ENCODE measurements at places on chromosomes 7 and 10. TPM values are rescaled to one million over a fixed set of nuclear protein-coding genes. Genes with fewer than 3 reads are reported as not detected.

DNA sequence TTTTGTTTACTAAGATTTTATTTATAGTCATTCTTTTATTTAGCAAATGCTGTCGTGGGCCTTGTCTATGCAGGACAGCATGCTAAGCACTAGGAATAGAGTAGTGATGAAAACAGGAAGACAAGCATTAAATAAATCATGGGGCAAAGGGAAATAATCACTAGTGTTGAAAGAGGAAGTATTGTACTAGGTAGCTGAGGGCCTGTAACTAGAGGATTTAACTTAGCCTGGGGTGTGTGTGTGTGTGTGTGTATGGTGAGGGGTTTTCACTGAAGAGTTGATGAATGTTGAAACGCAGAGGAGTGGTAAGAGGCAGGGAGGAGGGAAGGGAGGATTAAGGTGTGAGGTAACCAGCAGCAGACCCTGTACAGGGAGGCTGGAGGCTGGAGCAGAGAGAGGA, 446.4 kb downstream of the SDK1 start:
- DNase-seq, result no peak

DNA sequence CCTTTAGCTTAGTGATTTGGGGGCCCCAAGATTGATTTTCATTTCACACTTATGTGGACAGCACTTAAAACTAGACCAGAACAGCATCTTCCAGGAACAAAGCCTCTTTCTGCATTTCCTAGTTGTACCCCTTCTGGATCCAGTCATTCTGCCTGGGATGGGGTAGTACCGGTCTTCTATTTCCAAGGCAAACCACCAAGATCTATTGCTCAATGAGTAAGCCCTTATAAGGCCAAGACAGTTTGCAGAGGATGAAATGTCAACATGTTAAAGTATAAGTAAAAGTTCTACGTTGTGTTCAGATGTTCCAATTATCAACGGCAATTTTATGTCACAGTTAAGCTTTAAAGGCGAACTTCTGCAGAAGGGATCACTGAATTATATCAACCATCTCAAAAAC, 106.9 kb upstream of the ZNF746 start:
- DNase-seq, result no peak

DNA sequence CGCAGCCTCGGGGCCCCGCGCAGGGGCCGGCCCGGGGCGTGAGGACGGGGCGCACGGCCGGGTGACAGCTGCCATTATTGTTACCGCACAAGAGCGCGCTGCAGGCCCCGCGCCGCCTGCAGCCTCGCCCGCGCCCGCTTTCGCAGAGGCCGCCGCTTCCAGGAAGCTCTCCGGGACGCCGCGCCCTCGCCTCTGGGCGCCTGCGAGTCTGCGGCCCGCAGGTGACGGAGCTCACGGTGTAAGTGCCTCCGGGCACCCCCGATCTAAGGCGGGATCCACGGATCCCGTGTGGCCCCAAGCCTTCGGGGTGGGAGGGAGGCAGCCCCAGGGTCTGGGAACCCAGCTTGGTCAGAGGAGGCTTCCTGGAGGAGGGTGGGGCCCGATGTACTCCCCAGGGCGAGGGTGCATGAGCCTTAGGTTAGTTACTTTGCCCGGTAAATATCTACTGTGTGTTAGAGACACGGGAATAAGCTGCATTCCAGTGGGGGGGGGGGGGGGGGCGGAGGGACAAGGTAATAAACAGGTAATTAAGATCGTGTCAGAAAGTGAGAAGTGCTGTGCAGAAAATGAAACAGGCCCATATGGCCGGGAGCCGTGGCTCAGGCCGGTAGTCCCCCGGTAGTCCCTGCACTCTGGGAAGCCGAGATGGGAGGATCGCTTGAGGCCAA, 638 bp downstream of the IQCE start:
- no peak for DNase-seq

DNA sequence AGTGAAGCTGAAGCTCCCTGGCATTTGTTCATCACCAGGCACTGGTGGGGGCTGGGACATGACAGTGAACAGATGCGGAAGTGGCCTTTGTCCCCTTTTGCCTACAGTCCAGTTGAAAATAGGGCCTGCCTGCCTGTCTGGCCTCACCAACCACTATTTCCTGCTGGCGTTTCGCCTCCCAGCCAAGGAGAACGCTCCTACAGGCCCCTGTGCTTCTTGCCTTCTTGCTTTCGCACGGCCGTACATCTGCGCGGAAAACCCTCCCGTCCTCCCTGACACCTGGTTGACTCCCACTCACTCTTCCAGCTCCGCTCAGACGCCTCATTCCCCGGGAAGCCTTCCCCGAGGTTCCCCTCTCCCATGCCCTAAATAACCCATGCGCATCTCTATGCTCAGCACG, 317.3 kb downstream of the PRPF18 start:
- no peak for DNase-seq

NOBOX gene
- not detected for total RNA-seq

GRCh38 chr10:133405844-133406527, 12.0 kb downstream of the MTG1 start:
- DNase-seq, result no peak

C10orf67 gene
- 0.23 TPM for total RNA-seq

RNF148 gene
- not detected for total RNA-seq

DNA sequence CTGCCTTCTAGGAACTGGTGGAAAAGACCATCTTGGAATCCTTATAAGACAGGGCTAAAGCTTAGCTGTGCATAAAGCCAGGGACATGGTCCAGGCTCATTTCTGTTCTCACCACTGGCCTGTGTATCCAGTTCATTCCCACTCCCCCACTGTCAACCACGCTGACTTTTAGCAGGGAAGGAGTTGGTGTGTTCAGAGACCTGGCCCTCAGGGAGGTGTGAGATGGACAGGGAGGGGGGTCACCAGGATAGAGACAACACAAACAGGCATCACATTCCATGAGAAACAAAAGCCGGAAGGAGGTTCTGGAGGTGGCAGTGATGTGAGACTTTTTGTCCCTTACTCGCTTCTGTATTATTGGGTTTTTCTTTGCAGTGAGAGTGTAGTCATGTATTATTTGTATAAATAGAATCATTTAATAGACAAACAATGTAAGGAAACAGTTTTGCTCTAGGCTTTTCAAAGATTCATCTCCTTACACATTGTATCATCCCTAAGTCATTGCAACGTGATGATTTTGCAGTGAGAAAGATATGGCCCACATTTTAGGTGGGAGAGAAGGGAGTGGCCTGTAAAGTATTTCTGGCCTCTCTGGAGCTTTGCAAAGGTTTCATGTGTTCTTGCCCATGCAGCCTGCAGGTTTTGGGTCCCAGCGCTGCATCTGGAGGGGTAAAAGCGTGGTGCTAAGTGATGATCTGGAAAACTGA, 52.0 kb downstream of the EEPD1 start:
- DNase-seq, result no peak

- DNase-seq, result no peak
Observed at GRCh38 chr7:158695726-158696452, 8.7 kb downstream of the NCAPG2 start.

ADGRA1 gene
- not detected for total RNA-seq

DNA sequence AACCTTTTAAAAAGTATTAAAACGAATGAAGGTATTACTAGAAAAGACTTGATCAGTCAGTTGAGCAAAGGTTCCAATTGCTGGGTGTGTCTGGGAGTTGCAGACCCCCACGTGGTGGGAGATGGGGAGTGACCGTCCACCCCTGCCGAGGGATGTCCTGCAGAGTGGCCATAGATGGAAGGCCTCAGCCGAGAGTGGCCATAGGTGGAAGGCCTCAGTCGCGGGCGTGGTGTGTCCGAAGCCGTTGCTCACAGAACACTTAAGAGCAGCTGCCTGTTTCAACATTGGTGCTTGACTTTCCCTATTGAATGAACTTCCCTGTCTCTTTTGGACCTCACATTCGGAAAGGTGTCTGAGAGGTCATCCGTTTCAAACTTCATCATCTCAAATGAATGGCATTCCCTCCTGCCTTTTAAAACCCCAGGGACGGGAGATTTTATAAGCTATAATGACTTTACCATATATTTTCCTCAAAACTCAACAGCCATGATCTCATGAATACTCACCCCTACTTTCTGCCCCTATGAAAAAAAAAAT, 69.4 kb downstream of the CAMK1D start:
- no peak for DNase-seq

DNA sequence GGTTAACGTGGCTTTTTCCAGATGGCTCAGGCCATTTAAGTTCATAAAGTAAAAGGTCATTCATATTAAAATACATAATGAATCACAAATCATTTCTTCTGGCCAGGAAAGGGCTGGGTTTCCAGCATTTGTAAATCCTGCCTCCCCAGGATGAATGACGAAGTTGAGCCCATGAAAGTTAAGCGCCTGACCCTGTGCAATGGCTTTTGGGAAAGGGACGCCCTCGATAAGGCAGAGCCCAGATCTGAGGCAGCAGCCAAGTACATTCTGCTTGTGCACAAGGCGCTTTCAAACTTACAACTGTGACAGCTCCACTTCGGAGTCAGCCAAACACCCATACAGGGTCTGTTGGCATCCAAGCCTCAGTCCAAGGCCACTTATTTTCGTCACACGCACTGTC, 2.8 kb downstream of the GIMAP6 start:
- DNase-seq, result no peak

DNA sequence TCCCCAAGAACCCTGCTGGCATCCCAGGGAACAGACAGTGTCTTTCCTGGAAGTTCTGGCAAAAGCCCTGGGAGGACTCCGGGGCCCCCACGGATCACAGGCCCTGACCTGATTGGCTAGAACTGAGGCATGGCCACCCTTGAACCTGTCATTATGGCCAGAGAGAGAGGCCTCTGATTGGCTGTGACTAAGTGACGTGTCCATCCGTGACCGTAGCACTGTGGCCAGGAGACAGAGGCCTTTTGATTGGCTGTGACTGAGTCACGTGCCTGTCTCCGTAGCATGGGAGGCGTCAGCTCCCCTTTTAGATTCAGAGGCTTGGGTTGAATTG, 163.8 kb downstream of the RGS10 start:
- no peak for DNase-seq

ADAP1 gene
- total RNA-seq, result 9.2 TPM

DNA sequence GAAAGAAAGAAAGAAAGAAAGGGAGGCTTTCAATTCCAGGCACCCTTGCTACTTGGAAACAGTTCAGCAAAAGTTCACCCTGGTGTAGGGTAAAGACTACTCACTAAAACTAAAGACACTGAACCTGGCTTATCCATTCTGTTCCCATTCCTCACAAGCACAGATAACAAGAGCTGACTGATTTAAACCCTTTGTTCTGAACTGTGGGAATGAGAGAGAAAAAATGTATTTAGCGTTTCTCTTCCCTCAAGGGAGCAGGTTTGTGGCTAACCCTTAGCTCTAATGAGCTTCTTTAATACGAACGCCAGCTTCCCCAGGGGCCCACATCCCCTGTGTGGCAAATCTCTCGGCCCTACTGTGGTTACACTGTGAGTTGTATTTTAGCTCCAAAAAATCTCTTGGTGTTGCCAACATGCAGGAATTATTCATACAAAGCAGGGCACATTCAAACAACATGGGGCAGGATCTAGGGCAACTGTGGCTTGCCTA, 23.3 kb downstream of the PRTFDC1 start:
- DNase-seq, result no peak

DNA sequence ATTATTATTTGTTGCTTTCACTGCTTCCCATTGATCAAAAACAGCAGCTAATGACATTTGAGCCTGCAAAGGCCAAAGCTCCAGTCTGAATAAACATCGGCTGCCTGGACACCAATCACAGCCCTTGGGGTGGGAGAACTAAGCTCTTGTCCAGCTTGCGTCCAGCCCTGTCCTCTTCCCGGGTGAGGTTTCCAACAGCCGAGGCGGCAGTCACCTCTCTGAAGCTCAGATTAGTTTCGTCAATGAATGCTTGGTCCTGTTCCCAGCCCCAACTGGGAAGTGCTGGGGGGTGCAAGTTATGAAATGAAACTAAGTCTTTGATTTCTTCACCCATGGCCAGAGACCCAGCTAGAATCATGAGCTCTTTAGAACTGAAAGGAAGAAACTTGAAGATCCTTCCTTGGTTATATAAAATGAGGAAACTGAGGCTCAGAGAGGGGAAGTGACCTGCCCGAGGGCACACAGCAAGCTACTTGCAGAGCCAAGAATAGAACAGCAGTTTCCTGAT, 114.0 kb upstream of the TCF7L2 start:
- DNase-seq, result no peak

DCLRE1C gene
- 20.9 TPM for total RNA-seq

DNA sequence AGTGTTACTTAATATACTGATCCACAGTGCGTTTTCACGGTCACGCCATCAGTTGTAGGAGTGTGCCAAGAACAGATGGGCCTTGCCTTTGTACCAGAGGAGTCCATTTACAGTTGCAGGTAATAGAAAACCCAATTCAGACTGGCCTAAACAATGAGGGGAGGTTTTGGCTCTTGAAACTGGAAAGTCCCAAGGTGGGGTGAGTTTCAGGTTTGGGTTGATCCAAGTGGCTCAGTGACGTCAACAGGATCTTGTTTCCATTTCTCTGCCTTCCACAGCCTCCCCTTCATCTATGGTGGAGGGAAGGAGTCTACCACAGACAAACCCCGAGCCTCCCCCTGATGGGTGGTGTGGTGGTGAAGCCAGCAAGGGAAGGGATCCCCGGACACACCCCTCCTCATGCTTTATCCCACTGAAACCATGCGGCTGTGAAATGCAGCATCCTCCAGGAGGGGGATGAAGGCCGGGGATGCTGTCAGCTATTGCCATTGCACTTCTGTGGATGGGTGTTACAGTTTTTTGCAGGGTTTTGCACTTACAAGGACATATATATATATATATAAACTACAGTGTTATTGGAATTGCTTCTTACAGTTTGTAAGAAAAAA, 14.8 kb upstream of the SH2D4B start:
- DNase-seq, result no peak

CAMK2B gene
- 0.32 TPM for total RNA-seq

- no peak for DNase-seq
Observed at GRCh38 chr10:66095610-66096009, 830.2 kb upstream of the LRRTM3 start.

UFSP1 gene
- total RNA-seq, result 2.4 TPM

- no peak for DNase-seq
Observed at GRCh38 chr10:35379226-35380137, 43.2 kb downstream of the CCNY start.

OPN1SW gene
- not detected for total RNA-seq

DNA sequence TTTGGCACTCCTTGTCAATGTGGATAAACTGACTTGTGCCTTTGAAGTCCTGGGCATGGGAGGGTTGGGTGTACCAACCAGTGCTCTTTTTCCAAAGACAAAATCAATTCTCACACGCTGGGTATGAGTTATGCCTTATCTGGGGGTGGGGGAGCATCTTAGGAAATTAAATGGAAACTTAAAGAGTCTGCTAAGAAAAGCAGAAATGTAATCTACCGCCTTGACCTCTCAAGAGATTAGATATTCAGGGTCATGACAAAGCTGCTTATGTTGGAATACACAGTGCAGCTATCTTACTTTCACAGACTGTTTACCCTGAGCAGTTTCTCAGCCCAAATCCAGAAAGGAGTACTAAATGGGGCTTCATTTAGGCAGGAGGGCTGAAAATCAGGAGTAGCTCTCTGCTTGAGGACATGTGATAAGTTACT, 2.6 kb downstream of the MEST start:
- DNase-seq, result no peak

DNA sequence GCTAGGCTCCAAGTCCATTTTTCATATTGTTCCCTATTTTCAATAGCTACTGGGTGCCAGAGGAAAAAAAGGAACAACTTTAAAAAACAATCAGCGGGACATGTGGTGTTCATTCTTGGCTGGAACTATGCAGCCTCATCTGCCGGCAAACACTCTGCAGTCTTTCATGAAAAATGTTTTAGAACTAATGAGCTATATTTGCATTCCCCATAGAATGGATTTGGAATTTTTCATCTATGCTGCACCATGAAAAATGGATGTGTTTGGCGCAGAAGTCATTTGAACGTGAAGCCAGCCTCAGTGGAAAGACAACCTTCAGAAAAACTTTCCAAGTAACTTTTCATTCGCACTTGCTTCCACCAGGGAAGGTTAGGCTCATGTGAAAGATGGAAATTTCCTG, 270.5 kb downstream of the SKAP2 start:
- DNase-seq, result no peak

GRCh38 chr10:69795242-69795934, 6.3 kb upstream of the COL13A1 start:
- DNase-seq, result no peak

Data from activated naive CD4-positive, alpha-beta T cell treated with anti-CD3 and anti-CD28 coated beads, Interleukin-2, amount 50 U/mL, for 72 hours (primary cell).